Stimulated activated CD4-positive, alpha-beta T cell treated with anti-CD3 and anti-CD28 coated beads, Interleukin-2, amount 100 ng/mL, for 4 hours (primary cell): ENCODE measurements at places on chromosomes 6 and 20.

- no peak for DNase-seq
Measured at GRCh38 chr6:699319-699718, 6.4 kb upstream of the EXOC2 start.

DNA sequence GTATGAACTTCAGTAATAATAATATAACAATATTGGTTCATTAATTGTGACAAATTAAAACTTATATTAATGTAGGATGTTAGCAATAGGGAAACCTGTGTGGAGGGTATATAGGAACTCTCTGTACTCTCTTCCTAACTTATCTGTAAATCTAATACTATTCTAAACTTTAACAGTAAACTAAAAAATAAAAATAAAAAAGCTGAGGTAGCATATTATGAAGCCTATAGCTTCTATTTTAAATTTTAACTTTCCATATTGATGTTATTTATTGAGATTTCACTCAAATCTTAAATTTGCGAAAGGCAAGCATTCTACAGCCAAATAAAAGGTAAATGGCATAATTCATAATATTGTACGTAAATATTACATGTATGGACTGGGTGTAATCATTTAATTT lies 326.4 kb downstream of the MEI4 start:
- DNase-seq: no peak

GRCh38 chr6:113073611-113074191 lies 726.6 kb downstream of the RFPL4B start:
- no peak for DNase-seq

DNA sequence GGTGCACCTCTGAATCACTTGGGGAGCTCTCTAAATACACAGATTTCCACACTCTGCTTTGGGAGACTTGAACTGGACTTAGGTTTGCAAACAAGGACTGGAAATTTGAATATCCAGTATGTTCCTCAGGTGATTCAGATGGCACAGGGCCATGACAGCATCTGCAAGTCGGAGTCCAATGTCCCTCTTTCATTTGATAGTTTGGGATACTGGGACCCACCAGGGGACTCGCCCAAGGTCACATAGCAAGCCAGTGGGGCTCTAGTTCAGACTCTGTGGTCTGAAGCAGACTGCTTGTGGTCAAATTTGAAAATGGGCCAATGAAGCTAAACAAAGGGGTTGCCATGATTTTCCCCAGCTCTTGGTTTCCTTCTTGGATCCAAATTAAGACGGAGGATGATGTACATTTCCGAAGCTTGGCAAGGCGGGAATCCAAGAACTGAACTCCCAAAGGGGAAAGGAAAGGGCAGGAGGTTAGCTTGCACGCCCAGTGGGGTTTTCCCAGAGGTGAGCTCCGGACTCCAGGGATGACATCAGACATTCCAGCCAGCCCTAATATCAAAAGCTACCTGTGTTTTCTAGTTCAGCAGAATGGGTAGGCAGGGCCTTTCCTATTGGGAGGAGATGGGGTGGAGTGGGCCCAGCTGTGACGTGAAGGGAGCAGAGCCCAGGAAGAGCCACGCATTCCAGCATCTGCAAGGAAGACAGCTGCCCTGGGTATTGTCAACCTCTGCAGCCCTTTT lies 3.4 kb upstream of the SYS1 start:
- DNase-seq: no peak

GRCh38 chr6:44831002-44831610 lies 443.6 kb downstream of the CDC5L start:
- DNase-seq: no peak

DNA sequence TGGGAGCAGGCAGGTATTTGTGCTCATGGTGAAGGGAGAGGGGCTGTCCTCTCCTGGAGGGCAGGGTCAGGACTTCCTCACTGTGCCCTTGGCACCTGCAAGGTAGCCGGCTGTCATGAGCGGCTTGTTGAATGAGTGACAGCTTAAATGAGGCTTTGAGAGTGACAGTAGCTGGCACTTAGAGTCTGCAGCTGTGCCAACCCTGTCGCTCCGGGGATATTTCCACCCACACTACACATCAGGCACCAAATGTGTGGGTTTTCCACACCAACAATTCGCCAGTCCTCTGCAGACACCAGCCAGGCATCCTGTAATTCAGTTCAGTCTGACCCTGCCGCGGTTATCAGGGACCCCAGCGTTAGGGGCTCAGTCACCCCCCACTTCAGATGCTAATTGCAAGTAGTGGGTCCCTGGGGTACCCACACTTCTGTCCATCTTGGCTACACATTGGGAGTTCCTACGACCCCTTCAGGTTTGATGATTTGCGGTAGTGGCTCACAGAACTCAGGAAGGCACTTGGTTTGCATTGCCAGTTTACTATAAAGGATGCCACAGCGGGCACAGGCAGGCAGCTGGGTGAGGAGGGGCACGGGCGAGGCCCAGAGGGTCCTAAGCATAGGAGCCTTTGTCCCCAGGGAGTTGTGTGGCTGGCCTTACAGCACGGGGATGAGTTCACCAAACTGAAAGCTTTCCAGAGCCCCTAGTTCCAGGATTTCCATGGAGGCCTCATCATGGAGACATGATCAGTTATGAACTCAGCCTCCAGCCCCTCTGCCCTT lies 9.1 kb downstream of the MTG2 start:
- DNase-seq: no peak

- no peak for DNase-seq
Measured at GRCh38 chr6:84860920-84861319, 96.5 kb upstream of the TBX18 start.

DNA sequence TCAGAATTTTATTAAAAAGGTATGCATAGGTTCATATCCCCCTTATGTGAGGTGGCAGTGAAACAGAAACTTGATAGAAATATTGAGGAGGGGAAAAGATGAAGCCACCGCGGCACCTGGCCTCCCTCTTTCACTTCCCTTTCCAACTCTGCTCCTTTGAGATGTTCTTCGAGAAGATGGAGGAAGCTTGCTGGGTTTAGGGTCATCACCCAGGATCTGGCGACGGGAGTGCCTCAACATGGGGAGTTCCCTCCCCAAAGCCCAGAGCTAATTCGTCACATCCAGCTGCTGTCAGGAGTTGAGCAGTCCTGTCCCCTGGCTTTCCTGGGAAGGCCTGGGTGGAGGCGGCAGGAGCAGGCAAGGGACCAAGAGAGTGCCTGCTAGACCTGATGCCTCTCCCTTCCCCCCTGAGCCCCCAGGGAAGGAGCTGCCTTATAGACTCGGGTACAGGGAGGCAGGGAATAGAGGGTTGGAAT lies 29.1 kb downstream of the RREB1 start:
- DNase-seq: no peak

- DNase-seq: no peak
Measured at GRCh38 chr6:164013480-164014208, 599.1 kb downstream of the QKI start.

DNA sequence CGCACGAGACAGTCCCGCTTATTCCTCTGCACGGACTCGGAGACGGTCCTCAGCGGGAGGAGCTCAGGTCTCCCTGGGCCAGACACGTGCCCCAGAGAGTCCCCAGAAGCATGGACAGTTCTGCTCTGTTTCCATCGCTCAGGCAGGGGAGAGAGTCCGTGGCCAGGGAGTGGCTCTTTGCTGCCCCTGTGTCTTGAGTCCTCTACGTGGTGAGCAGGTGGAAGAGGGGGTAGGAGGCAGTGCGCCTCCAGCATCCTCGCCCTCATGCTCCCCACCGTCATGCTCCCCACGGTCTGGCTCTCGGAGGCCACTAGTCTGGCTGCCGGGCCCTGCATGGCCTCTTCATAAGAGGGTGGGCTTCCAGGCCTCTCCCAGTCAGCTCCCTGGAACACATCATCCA lies 8.9 kb downstream of the TAGAP start:
- DNase-seq: no peak

DNA sequence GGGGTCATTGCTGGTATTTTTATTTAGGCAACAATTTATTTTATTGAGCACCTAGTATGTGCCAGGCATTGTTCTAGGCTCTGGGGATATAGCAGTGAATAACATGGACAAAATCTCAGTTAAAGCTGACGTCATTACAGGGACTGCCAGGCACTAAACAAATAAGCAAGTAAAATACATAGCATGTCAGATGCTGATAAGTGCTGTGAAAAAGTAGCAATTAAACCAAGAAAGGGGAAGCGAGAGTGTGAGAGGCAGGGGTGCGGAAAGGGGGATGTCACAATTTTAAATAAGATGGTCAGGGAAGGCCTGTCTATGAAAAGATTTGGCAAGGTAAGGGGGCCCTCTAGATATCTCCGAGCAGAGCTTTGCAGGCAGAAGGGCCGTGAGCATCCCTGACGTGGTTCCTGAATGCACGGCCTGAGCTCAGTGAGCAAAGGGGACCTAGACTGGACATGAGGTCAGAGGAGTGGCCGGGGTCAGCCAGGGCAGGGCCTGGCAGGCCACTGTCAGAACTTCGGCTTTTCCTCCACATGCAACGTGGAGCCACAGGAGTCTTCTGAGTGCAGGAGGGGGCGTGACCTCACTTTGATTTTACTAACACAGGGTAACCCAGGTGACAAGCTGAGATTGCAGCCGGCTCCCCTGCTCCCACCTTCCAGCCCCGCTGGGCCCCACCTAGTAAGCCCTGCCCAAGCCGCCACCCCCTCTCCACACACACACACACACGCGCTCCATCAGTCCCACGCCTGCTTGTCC lies 24.2 kb upstream of the SIRPA start:
- no peak for DNase-seq

- DNase-seq: no peak
Measured at GRCh38 chr6:96299525-96299924, 222.1 kb upstream of the UFL1 start.

GRCh38 chr6:8321671-8322404 lies 113.5 kb downstream of the SLC35B3 start:
- DNase-seq: no peak

GRCh38 chr6:46993846-46994245 lies 48.3 kb downstream of the ADGRF1 start:
- no peak for DNase-seq

- no peak for DNase-seq
Measured at GRCh38 chr6:34231566-34232336, 4.9 kb upstream of the HMGA1 start.

DNA sequence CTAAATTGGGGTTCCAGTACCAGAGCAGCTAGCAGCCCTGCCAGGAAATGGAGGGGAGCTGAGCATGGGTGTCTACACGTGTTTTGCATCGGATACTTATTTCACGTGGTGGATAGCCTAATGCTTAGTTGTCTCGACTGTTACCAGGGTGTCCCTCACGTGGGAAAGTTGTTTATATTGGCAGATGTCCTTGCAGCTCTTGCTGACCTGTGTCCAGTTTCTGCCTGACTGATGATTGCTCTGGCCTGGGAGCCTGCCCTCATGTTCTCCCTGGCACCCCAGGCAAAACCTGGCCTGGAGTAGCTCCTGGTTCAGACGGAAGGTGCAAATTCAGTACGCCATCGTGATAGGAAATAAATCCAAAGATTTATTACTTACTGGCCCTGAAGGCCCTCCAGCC lies 11.8 kb upstream of the FERMT1 start:
- DNase-seq: no peak

GRCh38 chr20:61184194-61184593 lies 67.9 kb upstream of the CDH4 start:
- no peak for DNase-seq

GRCh38 chr6:145733810-145734209 lies 1.5 kb downstream of the EPM2A start:
- DNase-seq: no peak

DNA sequence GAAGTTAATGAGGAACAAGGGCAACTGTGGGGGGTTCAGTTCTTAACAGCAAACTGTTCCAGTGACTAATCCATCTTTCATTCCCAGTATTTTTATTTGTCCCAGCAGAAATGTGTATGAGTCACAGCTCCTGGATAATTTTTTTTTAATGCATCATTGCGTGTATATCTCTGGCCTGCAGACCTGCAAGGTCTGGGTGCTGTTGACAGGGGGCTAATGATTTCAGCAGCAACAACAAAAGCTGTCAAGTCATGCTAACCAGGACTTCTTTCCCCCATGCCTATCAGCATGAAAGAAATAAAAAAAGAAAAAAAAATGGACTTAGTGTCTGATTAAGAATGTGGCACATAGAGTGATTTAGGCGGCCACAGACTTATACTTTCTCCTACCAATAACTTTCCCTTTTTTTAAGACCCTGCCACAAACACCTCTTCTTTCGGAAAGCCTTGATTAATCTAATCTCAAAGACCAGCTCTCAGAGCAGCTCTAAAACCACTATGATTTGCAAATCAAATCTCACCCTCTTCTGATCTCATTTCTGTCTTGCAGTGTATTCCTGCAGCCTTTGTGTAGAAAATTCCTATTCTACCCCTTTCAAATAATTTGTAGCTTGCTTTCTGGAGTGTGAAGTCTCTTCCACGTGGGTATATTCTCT lies 14.2 kb upstream of the PREX1 start:
- DNase-seq: no peak

- DNase-seq: no peak
Measured at GRCh38 chr6:18820725-18821124, 433.6 kb downstream of the RNF144B start.

DNA sequence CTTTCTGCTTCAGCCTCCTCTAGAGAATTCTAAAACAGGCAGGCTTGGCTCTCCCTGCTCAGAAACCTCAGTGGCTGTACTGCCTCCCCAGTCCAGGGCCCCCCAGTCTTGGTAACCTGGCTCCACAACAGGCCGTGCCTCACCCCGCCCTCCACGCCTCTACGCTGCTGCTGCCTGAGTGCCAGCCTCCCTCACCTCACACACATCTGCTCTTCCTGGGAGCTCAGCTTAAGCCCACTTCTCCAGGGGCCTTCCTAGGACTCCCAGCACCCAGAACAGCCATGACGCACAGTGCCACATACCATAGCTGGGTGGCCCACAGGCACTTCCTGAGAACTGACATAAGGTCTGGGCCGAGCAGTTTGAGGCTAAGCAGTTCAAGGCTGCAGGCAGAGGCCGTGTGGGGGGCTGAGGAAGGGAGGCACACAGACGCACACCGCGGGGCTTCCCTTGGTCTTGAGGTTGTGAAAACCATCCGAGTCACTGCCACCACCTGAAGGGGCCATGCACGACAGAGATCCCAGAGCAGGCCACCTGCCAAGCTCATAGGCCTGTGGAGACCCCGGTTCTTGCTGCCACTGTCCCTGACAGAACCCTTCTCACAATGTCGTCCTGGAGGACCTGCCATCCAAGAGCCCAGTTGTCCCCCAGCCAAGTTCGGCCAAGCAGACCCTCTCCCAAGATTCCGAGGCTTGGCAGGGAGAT lies 42.6 kb downstream of the DSTN start:
- DNase-seq: peak; percentile 7

DNA sequence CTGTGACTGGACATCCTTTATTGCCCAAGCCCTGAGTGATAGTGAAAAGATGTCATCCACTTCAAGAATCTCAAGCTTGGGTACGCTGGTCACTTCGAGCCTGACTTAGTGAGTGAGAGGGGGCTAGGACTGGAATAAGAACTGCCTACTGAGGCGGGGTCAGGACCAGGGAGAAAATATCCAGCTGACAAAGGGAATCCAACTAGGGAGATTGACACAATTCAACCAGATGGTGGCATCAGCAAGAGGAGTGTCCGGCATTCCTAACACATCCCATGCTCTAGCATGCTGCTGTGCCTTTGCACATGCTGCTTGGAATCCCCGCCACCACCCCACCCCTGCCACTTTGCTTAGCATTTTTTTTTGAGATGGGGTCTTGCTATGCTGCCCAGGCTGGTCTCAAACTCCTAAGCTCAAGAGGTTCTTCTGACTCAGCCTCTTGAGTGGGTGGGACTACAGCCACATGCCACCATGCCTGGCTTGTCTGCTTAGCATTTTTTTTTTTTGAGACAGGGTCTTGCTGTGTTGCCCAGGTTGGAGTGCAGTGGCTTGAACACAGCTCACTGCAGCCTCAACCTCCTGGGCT lies 6.5 kb upstream of the CEP250 start:
- no peak for DNase-seq
